Adipocyte (in vitro differentiated cells): ENCODE measurements at places on chromosomes 2 and 18.
A peak's percentile ranks its signal among the peaks of the same experiment; 100 is the strongest.

- peak; percentile 85 for DNase-seq
Measured at GRCh38 chr18:48975817-48976649, 25.3 kb upstream of the SMAD7 start.

DNA sequence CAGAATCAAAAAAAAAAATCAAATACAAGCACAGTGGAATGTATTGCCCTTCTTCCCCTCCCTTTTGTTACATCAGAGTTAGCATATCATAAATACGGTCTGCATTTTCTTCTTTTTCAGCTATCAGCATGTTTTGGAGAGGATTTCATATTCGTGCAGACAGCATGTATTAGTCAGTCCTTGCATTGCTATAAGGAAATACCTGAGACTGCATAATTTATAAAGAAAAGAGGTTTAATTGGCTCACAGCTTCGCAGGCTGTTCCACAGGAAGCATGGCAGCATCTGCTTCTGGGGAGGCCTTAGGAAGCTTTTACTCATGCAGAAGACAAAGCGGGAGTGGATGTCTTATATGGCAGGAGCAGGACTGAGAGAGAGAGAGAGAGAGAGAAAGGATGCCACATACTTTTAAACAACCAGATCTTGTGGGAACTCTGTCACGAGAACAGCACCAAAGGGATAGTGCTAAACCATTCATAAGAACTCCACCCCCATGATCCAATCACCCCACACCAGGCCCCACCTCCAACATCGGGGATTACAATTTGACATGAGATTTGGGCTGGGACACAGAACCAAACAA lies 8.9 kb downstream of the IL1B start:
- no peak for DNase-seq

DNA sequence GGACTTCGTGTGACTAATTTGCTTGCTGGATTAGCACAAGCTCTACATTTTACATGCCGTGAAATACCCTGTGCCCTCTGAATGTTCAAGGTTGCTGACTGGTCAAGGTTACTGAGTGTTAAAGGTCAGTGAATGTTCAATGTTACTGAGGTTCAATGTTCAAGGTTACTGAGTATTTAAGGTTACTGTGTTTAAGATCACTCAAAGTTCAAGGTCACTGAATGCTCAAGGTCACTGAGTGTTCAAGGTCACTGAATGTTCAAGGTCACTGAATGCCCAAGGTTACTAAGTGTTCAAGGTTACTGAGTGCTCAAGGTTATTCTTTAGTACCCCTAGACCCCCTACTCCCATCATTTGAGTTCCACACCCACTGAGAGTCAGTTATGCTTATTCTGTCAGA lies 277.6 kb downstream of the CLIP4 start:
- no peak for DNase-seq

- DNase-seq: peak; percentile 83
Measured at GRCh38 chr2:69979902-69980807, 18.7 kb upstream of the ASPRV1 start.

GRCh38 chr2:50712569-50712968 lies 319.4 kb downstream of the NRXN1 start:
- no peak for DNase-seq

- no peak for DNase-seq
Measured at GRCh38 chr2:27582129-27582694, 630 bp upstream of the ZNF512 start.
